Karpas-422 (cell line): ENCODE measurements at places on chromosomes 12 and 14. TPM values are rescaled to one million over a fixed set of nuclear protein-coding genes. Genes with fewer than 3 reads are reported as not detected.

DNA sequence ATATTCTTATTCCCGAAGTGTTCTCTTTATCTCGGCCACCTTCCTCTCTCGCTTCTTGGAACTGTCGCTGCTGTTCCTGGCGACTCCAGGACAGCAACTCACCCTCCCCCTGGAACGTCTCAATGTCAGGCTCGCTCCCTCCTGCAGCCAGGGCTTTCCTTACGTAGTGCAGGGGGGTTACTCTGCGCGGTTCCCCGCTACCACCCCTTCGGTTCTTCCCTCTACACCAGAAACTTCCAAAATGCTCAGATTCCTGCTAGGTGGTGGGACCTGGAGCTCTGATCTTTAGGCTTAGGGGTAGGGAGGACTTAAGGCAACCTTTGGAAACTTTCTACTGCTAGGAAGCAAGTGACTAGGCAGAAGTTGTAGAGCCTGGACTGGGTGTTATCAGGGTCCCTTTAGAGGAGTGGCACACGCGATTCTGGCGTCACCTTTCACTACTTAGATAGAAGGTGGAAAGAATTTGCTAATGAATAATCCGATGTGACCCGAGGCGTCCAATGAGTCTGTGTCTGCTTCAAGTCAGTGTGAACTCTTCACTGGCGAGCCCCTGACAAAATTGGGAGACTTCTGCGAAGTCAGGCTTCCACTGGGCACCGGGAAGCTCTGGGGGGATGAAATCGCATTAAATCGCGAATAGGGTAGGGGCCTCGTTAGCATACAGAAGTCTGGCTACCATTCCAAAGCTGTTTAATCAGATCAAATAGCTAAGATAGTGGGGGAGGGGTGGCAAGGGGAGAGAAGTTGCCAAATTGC lies 900 bp upstream of the DPF3 start:
- no peaks in the 10 kb centered on the region for H3K27me3 ChIP-seq
- H3K4me1 ChIP-seq, result peaks cover 23% of the 10 kb centered on the region
- peak overlapping the region; percentile 70 for H3K4me3 ChIP-seq
- no peak for DNase-seq
- H3K36me3 ChIP-seq, result no peaks in the 10 kb centered on the region

Gene KRT2
- not detected in 2 replicates for total RNA-seq

Gene DGKA
- total RNA-seq, result 70.4 and 88.5 TPM in 2 replicates

Gene PTPRB
- 0.07 TPM in 1 of 2 replicates, not detected in the other for total RNA-seq

DNA sequence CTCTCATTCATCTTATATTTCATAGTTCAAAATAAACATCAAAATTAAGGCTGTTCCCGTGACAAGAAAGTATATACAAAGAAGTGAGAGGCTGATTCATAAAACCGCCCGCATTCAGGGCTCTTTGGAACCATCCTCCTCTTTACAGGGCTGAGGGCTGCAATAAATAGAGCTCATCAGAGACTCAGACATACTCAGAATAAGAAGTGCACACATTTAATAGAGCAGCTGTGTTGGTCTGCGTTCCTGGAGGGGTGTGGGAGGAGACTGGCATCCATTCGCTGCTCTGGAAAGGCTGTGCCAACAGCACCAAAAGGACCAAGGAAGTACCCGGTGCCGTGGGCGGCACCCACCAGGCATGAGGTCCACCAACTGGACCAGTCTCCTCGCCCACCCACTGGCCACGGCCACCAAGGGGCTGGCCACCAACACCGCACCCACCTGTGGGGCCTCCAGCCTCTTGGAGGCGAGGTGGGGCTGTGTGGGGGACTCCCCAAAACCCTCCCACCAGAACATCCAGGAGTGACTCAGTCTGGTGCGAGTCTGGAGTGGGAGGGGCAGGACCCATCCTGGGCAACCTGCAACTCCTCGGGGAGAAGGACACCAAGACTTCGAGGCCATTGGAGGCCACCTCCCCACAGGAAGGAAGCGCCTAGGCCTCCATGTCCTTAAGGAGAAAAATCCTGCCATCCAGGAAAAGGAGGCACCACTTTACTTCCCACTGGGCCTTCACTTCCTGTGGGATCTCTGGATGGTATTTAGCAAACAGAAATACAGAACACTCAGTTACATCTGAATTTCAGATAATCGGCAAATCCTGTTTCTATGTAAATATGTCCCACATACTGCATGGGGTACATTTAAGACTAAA lies 32.7 kb downstream of the VCPKMT start:
- peaks cover 42% of the 10 kb centered on the region for H3K4me1 ChIP-seq
- no peak overlapping the region for H3K27ac ChIP-seq
- no peaks in the 10 kb centered on the region for H3K27me3 ChIP-seq
- DNase-seq, result no peak
- no peak overlapping the region for H3K4me3 ChIP-seq

- H3K27me3 ChIP-seq, result no peaks in the 10 kb centered on the region
- DNase-seq, result peak; percentile 97
- peak overlapping the region; percentile 76 for H3K4me3 ChIP-seq
- no peak overlapping the region for H3K27ac ChIP-seq
Observed at GRCh38 chr14:50860478-50861086, 11.3 kb upstream of the ABHD12B start.

Gene ADCY6
- total RNA-seq, result not detected in 2 replicates

Gene STK38L
- total RNA-seq, result 3.4 and 5.1 TPM in 2 replicates

Gene TAS2R7
- total RNA-seq, result 0.47 TPM in 1 of 2 replicates, not detected in the other

Gene FOXG1
- total RNA-seq, result not detected in 2 replicates
